Right lung (tissue), 10 donors: ENCODE measurements at places on chromosomes 13 and 19. TPM values are rescaled to one million over a fixed set of nuclear protein-coding genes. Genes with fewer than 3 reads are reported as not detected.
A peak's percentile ranks its signal among the peaks of the same experiment; 100 is the strongest.

DNA sequence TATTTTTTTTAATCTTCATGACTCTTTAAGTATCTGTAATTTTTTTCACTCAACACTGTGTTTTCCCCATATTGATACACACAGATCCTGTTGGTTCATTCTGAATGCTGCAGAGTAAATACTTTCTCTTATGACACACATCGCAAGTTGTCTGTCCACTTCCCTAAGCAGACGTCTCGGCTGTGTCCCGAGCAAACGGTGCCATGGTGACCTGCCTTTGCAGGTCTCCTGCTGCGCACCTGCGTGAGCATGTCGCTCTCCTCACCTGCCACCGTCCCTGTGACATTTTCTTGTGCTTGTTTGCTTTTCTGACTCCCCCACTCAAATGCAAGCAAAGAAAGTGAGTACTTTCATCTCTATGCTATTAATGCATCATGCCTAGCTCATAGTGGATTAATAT is 57.8 kb downstream of the CCDC70 start:
- DNase-seq = no peak

RNF6 gene
- 27.9 TPM for polyA plus RNA-seq

PRX gene
- polyA plus RNA-seq = 9.7 TPM

NOTCH3 gene
- polyA plus RNA-seq = 70.8 TPM

IGFL1 gene
- not detected for polyA plus RNA-seq

F10 gene
- 14.1 TPM for polyA plus RNA-seq

CACNA1A gene
- 3.8 TPM for polyA plus RNA-seq

APOC4 gene
- not detected for polyA plus RNA-seq

KCNJ14 gene
- 1.2 TPM for polyA plus RNA-seq

GRCh38 chr13:101346161-101346560 is 70.1 kb downstream of the NALCN start:
- no peak for DNase-seq

- no peak for DNase-seq
Observed at GRCh38 chr13:112953591-112954487, 15.2 kb upstream of the MCF2L start.

TSHZ3 gene
- polyA plus RNA-seq = 35.2 TPM

- peak; percentile 46 for DNase-seq
Observed at GRCh38 chr13:74288361-74288911, 154.2 kb upstream of the KLF12 start.

GRCh38 chr19:37654629-37655300 is 500 bp downstream of the ZFP30 start:
- DNase-seq = no peak

- no peak for DNase-seq
Observed at GRCh38 chr13:31956980-31957644, 74.5 kb upstream of the FRY start.

PRTN3 gene
- 1.4 TPM for polyA plus RNA-seq

CYP4F11 gene
- polyA plus RNA-seq = not detected

DNA sequence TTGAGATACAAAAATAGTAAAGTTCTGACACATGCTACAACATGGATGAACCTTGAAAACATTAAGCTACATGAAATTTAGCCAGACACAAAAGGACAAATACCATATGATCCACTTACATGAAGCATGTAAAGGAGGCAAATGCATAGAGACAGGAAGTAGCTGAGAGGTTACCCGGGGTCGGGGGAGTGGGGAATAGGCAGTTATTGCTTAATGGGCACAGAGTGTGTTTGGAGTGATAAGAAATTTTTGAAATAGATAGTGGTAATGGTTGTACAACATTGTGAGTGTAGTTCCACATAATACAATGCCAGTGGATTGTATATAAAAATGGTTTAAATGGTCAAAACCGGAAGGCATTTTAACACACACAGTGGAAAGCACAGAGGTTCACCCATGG is 4.3 kb downstream of the N4BP2L1 start:
- no peak for DNase-seq

SPIB gene
- 0.43 TPM for polyA plus RNA-seq

DNA sequence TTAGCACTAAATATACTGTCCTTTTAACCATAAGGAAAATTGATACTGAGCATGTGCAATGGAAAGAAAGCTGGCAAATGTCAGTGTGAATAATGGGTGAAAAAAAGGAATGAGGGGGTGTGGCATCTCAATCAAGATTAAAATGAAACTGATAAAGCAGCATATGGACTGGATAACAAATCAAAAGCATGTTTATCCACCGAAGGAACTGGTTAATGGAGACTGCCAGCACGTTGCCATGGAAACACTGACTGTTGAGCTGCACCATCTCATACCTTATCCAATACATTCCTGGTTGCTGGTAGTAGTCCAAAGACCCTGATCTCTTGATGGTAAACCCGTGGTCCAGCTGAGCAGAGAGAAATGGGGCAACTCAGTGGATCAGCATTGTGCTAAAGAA is 311.4 kb upstream of the MAB21L1 start:
- no peak for DNase-seq

GRCh38 chr19:30799865-30800755 is 427.9 kb downstream of the ZNF536 start:
- no peak for DNase-seq

DNA sequence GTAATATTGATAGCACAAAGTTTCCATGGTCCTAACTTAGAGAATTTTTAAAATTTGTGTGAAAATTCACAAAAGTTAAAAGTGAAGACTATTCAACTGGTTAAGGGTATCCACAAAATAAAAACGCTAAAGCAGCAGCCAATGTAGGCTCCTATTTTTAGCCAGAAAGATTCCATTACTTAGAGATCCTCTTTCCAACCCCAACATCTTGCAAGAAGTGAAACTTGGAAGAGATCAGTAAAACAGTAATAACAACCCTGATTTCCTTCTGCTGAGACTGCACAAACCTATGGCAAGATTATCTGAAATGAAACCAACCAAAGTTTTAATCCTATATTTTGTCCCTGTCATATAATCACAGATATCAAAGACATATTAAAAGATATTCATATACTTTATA is 8.5 kb downstream of the TBC1D4 start:
- DNase-seq = no peak

DNA sequence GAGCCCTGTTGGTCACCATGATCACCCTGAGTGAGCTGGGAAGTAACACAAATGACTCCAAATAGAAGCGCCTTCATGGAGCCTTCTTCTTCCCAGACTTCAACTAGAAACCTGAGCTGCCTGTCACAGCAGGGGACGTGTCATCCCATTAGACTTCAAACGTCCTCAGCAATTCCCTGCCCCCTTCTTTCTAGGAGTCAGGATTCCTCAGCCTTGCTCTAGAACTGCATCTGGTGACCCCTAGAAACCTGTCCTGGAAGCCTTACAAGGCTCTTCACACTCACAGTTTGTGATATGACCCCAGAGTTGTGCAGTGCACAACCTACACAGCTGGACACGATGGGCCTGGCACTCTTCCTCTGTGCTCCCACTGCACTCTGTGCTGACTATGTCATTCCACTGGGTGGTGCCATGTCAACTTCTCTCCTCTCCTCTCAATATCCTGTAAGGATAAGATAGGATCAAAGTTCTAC is 23.6 kb upstream of the TTYH1 start:
- no peak for DNase-seq

DNA sequence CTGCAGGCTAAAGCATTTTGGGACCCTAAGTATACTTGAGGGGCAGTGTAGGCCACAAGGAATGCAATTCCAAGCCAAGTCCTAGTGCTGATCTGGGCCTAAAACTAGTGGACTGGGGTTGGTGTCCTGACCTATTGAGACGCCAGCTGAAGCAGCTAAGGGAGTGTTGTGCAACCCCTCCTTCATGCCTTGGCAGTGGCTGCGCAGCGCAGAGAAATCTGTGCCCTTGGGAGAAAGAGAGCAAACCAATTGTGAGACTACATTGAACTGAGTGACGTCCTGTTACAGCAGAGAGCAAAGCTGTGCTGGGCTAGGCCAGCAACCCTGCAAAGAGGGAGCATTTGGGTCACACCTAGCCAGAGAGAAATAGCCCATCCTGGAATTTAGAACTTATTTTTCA is 2715.0 kb upstream of the PCDH20 start:
- no peak for DNase-seq

- DNase-seq = no peak
Observed at GRCh38 chr13:30665638-30666037, 47.9 kb downstream of the USPL1 start.

DNA sequence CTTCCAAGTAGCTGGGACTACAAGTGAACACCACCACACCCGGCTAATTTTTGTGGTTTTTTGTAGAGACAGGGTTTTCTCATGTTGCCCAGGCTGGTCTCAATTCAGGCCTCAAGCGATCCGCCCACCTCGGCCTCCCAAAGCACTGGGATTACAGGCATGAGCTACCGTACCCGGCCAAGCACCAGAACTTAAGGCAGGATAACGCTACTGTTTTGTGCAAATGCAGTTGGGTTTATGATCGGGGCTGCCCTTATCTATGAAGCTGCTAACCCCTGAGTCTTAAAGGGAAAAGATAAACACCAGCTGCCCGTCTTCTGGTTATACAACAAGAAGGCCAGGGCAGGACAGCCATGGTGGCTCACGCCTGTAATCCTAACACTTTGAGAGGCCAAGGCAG is 12.6 kb upstream of the TM6SF2 start:
- DNase-seq = no peak

- DNase-seq = no peak
Observed at GRCh38 chr19:40502647-40503319, 36.0 kb downstream of the SPTBN4 start.

ERFL gene
- polyA plus RNA-seq = 0.22 TPM

GRCh38 chr13:42225051-42225450 is 46.9 kb upstream of the AKAP11 start:
- no peak for DNase-seq

- peak; percentile 49 for DNase-seq
Observed at GRCh38 chr13:111210544-111211469, 95.7 kb downstream of the ARHGEF7 start.

GRCh38 chr19:34148658-34149185 is 23.6 kb upstream of the LSM14A start:
- DNase-seq = no peak

SHANK1 gene
- polyA plus RNA-seq = 7.5 TPM

GRCh38 chr13:111506621-111507020 is 186.2 kb downstream of the TEX29 start:
- no peak for DNase-seq

DNA sequence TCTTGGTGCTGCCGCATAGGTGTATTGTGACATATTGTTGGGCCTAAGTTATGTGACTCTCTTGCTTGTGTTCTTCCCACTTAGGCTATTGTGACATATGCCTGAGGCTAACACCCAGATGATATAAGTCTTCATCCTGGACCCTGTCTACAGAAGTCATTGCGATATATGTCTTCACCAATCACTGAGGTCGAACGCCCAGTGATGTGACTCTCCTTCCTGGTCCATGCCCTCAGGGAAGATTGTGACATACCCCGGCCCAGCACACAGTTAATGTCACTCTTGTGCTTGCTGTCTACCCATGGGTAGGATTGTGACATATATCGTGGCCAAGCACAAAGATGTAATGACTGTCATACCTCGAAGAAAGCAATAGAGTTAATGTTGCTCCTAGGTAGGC is 16.9 kb upstream of the ZNF730 start:
- no peak for DNase-seq

DNA sequence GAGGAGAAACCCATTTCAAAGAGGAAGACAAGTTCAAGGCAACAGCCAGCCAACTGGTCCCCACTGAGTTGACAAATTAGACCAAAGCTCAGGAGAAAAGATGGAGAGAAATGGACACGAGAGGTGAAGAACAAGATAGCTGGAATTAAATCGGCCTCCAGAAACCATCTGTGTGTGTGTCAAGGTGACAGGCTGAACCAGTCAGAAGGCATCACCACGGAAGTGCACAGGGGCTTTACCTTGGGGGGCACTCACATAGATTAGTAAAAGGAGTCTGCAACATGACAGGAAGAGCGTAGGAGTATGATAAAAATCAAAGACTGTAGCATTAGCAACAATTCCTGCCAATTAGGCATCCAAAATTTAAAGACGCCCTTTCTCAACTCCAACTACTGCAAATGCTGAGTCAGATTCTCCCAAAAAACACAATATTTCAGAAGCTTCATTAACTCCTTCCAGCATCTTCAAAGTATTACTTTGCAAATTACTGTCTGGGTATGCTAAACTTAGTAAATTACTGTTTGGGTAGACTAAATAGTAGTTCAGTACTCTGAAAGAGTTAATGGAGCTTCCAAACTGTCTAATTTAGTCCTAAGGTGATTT is 66.2 kb downstream of the FOXO1 start:
- no peak for DNase-seq

DNA sequence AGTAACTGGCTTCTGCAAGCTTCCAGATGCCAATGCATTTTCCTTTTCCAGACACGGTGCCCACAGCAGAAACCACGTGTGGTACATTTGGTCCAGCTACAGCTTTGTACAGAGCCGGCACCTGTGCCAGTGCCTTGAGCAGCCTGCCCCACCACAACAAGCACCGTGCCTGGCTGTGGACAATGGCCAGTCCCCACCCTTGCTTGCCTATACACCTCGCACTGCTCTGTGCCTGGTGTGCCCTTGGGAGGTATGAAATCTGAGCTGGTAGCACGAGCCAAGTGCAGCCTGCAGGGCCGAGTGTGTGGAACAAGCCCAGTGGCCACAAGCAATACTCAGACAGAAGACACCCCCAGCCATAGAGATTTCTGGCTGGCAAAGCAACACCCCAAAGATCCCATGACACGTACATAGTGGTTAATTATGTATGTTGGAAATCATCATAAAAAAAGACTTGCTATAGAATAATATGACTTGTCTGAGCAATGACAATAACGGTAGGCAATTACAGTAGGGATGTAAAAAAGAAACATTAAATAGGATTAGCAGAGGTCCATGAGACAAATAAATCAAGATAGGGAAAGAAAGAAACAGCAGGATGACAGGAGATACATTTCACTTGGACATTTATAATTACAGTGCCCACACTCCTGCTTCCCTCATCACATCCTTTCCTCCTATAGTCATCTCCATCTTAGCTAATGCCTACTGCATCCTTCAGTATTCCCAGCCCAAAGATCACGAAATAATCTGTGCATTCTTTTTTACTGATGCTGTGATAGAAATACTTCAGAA is 1399.5 kb downstream of the PCDH9 start:
- DNase-seq = no peak

APLP1 gene
- 9.0 TPM for polyA plus RNA-seq

GRCh38 chr13:89846926-89847585 is 1500.4 kb upstream of the MIR17HG start:
- peak; percentile 64 for DNase-seq
